ENCODE measurements at places on chromosomes 2 and 18.

DNA sequence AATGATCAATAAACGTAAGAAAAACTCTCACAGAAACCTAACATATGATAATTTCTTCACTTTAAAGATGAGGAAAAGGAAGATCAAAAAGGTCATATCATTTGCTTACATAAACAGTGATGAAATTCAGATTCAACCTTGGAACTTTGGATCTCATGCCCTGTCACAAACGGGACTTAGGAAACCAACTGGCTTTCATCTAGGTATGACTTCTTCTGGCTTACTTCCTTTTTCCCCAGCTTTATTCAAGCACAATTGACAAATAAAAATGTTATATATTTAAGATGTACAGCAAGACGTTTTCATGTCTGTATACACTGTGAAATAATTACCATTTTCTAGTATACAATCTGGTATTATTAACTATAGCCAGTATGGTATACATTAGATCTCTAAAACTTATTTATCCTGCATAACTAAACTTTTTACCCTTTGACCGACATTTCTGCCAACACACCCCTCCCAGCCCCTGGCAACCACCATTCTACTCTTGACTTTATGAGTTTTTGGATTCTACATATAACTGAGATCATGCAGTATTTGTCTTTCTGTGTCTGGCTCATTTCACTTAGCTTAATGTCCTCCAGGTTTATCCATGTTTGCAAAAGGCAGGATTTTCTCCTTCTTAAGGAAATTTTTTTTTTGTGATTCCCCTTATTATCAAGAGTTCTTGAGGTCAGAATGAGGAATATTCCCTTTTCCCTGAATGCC lies 46.0 kb upstream of the COBLL1 start:
- DNase-seq, result no peak

DNA sequence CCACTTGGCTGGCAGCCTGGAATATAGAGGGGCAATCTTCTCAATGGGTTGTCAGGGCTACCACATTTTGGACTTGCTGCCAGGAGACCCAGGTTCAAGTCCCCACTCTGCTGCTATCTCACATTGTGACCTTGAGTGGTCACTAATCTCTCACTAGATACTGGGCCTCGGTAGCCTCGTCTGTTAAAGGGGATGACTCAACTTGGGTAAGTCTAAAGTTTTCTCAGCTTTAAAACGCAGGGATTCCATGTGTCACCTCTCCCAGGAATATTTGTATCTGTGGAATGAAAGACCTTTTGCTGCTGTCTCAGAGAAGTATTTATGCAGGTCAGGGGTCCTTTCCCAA lies 86.3 kb downstream of the SEMA4F start:
- DNase-seq, result no peak

DNA sequence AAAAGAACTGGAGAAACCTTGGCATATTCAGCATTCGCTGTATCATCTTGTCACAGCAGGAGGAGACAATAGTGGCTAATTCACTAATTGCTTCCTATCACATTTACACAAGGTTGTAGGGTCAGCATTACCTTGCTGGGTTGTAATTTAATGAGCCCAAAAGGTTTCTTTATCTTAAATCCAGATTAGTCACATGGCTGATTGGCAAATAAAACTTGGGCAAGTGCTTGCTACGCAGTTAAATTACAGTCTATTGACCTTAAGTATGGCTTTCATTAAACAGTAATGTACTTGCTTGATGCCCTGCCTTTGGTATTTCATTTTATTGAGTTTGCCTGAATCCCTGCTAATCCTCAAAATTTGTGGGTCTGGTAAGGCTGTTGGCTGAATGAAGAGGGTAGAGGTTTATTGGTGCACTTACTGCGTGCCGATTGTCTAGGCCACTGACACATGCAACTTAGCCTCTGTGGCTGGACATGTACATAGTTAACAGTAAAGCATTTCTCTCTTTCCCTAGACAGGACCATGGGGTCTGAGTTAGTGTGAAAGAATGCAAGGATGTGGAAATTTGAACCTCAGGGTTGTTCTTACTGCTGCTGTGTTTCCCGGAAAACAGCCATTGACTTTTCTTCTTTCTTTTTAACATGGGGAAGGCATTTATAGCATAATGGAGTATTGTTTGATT lies 34.3 kb downstream of the FMNL2 start:
- no peak for DNase-seq

DNA sequence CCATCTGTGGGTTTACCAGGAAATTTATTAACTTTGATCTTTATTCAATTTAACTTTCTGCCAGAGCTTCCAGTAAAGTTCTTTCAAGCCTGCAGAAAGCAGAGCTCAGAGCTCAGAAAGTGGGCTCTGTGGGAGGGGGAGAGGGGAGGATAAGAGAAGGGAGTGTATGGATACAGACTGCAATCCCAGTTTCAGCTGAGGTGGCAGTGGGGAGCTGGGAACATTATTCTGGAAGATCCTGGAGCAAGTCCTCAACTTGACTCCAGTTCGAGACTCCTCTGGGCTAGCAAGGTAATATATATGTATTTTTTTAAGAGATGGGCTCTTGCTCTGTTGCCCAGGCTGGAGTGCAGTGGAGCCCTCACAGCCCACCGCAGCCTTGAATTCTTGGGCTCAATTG lies 108.9 kb upstream of the NABP1 start:
- no peak for DNase-seq

GRCh38 chr18:78932281-78932680 lies 47.3 kb upstream of the SALL3 start:
- no peak for DNase-seq

GRCh38 chr2:232658217-232658785 lies 24.9 kb downstream of the EFHD1 start:
- no peak for DNase-seq

DNA sequence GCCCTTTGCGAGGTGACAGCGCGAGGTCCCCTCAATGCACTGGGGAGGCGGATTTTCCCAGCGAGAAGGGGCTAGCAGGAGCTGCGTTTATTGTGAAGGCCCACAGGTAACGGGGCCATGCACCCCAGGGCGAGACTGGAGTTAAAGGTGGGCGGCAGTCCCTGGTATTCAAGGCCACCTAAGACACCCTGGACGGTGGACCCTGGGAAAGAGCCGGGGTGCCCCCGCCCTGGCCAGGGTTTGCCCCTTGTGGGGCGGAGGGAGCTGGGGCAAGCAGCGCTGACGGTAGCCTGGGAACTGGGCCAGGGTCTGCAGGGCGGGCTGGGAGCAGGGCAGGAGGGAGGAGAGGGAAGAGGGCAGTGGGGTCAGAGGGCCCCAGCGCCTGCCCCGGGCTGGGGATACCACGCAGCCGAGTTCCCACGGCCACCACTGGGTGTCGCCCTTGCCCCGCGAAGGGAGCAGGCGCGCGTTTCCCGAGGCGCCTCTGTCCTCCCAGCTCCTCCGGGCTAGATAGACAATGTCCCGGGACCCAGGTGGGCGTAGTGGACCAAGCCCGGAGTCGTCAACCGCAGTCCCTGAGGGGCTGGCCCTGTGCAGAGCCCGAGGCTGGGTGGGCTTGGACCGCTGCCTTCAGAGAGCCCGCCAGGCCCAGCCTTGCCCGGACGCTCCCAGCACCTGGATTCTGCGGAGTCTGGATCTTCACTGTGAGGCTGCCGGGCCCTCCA lies 80.2 kb downstream of the SMAD4 start:
- DNase-seq, result peak; percentile 79

DNA sequence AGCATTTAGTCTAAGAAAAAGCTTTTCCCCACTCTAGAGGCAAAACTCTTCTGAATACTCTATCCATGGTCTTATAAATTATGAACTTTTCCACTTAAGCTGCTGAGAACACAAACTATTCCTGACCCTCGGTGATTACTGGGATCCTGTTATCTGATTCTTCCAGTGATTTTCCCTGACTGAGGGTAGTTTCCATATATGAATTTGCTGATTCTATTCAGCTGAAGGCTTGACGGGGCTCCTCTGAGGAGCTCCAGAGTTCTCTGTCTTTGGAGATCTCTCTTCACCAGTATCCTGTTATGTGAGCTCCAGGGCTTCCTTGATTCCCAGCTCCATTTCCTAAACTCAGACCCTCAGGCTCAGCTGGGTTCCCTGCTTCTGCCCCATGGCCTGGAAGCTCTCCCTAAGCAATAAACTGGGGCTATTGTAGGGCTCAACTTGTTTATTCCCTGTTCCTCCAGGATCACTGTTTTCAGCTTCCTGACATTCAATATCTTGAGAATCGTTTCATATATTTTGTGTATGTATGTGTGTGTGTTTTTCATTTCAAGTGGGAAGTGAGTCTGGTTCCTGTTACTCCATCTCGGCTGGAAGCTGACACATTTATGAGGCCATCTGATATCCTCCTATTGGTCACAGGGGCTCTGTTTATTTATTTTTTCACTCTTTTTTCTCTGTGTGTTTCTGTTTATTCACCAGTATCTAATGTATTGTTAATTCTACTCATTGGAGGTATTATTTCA lies 78.2 kb downstream of the ARHGAP28 start:
- DNase-seq, result no peak

GRCh38 chr18:35328868-35329267 lies 15.4 kb downstream of the ZNF24 start:
- DNase-seq, result no peak

GRCh38 chr2:79723830-79724229 lies 211.0 kb downstream of the CTNNA2 start:
- DNase-seq, result peak; percentile 65

DNA sequence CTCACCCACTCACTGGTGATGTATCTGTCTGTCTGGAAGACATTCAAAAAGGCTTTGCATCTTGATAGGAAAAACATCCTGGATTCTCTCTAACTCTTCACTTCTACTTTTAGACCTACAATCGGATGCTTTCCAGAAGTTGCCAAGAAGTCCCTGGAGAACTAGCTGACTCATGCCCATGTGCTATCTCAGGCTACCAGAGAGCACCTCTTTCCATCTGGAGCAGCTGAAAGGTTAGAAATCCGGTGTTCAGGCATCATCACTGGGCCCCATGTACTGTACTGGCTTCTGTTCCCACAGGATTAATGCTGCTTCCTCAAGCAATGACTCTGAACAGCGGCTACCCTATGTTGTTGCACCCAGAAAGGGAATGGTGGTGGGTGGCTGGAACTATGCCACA lies 259.0 kb downstream of the NBAS start:
- DNase-seq, result no peak

DNA sequence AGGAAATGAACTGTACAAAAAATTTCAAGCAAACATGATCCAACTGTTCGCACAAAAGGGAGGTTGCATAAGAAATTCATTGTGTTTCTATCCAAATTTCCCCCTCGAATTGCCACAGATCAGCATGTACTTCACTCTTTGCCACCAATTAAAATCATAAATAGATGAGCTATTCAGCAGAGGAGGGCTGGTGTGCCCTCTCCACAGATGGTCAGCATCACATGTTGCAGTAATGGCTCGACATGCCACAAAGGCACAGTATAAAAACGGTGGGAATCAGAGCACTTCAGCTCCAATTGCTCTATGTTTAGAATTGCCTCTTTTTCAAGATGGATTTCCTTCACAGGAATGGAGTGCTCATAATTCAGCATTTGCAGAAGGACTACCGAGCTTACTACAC lies at the start of gene G6PC2:
G6PC2 (plus strand) TSS at position 289 of the 400 bp plus-strand sequence; CDS start at position 330, 41 bp downstream.
- DNase-seq, result no peak

GRCh38 chr2:151326554-151326953 lies 30.8 kb upstream of the TNFAIP6 start:
- DNase-seq, result no peak

DNA sequence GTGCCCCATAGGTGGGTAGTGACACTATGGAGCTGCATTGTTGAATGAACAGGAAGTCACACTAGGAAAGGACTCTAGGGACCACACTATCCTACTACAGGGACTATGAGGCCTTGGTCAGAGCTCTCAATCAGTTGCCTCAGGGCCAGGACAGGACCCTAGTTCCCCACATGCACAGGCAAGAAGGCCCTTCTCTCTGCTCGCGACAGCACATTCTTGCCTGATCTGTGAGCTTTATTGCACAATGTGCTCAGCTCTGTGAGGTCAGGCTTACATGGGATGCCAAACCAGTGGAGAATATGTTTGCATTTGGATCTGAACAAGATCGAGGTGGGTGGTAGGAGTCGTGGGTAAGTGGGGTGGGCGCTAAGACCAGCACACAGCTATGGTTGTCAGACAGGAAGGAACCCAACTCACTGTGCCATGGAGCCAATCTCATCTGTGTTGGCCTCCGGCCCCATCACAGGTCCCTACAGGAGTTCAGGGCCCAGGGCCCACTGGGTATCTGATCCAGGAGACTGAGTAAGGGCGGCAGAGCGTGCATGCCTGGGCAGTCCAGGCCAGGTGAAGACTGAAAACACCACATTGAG lies 8.0 kb downstream of the PCARE start:
- no peak for DNase-seq

DNA sequence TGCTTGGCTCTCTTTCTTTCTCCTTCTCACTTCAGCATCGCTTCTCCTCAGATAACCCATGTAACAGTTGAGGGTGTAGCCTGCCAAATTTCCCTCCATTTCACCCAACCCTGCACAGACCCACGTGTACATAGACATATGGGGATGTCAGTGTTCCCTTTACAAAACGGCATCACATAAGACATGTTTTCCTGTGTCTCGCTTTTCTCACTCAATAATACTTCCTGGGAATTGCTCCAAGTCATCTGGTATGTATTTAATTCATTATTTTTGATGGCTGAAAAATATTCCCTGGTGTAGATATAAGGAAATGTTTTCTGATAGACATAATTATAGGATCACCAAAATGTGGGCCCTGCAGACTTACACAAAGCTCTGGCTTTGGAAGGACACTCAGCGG lies 176.8 kb downstream of the LOXHD1 start:
- DNase-seq, result no peak

DNA sequence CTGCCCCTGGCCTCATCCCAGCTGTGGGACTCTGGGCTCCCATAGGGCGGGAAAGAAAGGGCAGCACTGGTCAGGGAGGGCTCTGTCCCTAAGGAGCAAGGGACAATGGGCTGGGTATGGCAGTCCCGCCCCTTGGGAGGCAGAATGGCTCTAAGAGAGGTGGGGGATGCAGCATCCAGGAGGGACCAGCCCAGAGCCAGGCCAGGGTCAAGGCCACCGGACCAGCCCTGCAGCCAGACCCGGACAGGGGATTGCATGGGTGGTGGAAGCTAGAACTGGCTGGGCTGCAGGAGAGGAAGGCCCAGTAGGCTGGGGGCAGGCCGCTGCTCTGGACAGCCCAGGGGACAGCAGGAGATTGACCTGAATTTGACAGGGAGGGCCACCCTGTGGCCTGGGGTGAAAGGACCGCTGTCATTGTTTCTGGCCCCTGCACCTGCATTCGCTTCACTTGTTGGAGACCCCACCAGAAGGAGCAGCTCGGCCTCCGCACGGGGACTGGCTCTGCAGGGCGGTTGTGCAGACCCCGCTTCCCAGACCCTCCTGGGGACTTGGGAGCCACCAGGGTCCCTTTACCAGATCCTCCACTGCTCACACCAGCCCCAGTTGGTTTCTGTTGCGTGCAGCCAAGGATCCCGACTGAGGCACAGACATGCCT lies 14.6 kb downstream of the RAMP1 start:
- DNase-seq, result no peak

DNA sequence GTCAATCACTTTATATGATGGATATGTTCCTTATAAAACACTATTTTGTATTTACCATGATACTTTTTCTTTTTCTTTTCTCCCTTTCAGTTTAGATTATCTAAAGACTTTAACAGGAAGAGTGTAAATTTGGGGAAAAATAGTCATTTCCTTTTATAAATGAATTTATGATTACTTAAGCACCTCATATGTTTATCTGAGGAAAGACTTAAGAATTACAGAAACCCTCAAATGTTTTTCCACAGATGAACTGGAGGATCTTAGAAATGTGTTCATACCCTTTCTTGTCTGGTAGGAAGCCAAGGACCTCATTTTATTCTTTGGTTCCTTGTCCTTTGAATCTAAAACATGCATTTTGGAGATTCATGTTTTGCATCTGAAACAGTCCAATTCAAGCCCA lies 36.7 kb downstream of the MAPRE2 start:
- no peak for DNase-seq

- DNase-seq, result no peak
Measured at GRCh38 chr2:5187283-5187682, 504.9 kb upstream of the SOX11 start.

GRCh38 chr2:23587341-23587880 lies 202.4 kb downstream of the KLHL29 start:
- DNase-seq, result no peak
